Brain pericyte (primary cell): ENCODE measurements at places on chromosomes 12 and 14.

DNA sequence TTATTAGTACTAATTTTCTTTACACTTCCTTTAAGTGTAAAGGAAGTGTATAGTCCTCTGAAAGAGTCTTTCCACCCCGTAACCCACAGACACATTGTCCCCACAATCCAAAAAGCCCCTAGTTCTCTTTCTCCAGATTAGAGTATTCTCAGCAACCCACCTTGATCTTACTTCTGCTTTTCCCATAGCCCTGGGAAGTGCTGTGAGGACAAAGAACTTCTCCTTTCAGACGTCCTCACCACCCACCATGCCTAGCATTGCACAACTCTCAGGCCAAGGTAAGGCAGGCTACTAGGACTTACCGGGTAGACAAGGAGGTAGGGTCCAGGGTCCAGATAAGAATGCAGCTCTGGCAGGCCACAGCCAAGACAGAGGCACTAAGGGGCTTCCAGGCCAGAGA is 7.4 kb downstream of the AAAS start:
- no peak for DNase-seq

GRCh38 chr12:115891556-115892164 is 385.8 kb downstream of the MED13L start:
- no peak for DNase-seq

GRCh38 chr12:45326358-45326975 is 110.6 kb downstream of the ANO6 start:
- no peak for DNase-seq

GRCh38 chr14:59356767-59357166 is 108.4 kb downstream of the GPR135 start:
- no peak for DNase-seq

DNA sequence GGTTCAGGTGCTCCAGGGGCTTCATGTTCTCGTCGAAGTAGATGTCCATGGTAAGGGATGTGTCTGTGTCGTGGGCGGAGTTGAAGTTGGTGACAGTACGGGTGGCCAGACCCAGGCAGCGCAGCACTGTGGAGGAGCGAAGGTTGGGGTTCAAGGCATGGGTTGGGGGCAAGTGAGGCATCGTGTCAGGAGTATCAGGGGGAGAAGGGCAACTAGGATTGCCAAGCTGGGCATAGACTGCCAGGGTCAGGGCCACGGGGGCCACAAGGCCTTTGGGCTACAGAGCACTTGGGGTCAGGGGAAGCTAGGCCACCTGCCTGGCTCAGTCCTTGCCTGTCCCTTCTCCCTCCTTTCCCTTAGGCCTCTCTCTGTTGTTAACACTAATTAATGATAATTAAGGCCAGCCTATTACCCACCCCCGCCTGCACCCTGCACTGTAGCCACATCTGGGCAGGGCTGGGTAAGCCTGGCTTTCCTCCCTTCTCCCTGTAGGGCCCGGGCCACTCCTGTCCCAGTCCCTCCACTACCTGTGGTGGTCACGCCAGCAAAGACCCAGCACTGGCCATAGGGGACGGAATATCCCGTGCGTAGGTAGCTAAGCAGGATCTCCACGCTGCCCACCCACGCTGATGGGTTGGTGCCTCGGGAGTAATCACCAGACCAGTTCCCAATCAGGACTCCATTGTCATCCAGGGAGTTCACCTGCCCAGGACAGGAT is 4.3 kb downstream of the TGM1 start:
- DNase-seq: no peak

DNA sequence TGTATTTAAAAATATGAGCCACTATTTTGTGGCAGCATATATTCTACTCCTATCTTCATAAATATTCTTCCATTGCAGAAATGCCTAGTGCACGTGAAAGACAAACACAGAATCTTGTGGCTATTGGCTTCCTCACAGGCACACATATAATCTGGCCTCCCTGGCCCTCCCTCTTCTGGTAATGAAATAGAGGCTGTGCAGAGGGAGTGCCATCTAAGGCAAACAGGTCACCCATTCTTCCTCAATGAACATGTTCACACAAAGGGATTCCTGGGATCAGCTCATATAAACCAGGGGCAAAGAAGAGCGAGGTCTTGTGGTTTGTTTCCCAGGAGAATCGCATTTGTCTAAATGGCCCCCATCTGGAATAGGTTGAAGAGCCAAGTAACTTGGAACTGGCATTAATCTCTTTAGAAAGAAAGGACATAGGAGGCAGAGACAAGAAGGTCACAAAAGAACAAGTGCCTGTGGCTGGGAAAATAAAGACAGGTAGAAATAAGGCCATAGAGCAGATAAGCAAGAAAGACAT is 171.6 kb upstream of the PTPRQ start:
- DNase-seq: no peak

DNA sequence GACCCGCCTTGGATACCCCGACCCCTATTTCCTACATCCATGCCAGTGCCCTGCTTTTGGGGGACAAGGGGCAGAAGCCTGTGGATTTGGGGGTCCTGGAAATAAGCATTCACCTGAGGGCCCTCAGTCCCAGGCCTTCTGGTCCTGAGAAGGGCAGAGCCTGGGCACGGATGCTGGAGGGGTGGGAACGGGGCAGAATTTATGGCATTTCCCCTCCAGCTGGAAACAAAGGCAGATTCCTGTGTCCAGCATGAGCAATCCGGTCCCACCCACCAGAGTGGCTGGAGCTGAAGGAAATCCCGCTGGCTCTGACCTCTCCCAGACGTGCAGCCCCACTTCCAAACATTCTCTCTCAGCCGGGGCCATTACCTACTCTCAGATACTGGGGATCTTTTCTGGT is 9.3 kb downstream of the ANKRD33 start:
- no peak for DNase-seq

GRCh38 chr12:120579179-120579578 is 2.0 kb downstream of the POP5 start:
- no peak for DNase-seq

GRCh38 chr12:102950950-102951619 is 6.4 kb upstream of the ASCL1 start:
- no peak for DNase-seq

DNA sequence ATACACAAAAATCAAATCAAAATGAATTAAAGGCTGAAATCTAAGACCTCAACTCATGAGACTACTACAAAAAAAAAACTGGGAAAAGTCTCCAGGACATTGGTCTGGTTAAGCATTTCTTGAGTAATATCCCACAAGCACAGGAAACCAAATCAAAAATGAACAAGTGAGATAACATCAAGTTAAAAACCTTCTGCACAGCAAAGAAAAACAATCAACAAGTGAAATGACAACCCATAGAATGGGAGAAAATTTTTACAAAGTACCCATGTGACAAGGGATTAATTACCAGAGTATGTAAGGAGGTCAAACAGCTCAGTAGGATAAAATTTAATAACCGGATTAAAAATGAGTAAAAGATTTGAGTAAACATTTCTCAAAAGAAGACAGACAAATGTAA is 338.7 kb downstream of the SLC16A7 start:
- DNase-seq: no peak

DNA sequence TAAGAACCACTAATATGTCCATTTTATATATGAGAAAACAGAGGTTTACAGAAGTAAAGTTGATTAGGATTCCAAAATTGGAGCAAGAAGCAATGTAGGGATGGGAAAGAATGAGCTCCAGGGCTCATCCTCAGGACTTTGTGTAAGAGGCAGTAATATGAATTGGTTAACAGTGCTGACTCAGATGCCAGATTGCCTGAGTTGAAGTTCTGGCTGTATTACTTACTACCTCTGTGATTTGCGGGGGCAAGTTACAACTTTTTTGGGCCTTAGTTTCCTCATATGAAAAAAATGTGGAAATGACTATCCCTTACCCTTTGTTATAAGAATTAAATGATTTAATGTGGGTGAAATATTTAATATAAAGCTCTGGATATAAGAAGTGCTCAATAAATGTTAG is 35.1 kb upstream of the PPP2R5E start:
- no peak for DNase-seq

- no peak for DNase-seq
Observed at GRCh38 chr12:77352946-77353345, 287.6 kb upstream of the E2F7 start.

DNA sequence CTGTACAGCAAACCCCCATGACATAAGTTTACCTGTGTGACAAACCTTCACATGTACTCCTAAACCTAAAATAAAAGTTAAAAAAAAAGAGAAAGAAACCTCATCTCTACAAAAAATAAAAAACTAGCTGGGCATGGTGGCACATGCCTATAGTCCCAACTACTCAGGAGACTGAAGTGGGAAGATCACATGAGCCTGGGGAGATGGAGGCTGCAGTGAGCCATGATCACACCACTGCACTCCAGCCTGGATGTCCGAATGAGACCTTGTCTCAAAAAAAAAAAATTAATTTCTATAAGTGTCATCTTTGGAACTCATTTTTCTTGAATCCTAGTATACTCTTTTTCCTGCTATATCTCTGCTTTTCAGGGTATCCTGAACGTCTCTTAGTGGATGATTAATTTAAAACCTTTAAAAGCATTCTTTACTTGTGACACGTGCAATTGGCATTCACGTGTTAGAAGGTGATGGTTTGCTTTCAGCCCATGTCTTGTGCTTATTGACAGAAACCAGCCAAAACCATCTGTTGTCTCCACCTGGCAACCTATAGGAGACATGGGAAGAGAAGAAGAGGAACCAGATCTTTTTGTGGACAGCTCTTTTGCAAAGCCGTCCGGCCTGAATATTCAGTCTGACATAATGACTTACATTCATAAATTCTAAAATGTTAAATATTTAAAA is 30.6 kb upstream of the PPFIBP1 start:
- no peak for DNase-seq

DNA sequence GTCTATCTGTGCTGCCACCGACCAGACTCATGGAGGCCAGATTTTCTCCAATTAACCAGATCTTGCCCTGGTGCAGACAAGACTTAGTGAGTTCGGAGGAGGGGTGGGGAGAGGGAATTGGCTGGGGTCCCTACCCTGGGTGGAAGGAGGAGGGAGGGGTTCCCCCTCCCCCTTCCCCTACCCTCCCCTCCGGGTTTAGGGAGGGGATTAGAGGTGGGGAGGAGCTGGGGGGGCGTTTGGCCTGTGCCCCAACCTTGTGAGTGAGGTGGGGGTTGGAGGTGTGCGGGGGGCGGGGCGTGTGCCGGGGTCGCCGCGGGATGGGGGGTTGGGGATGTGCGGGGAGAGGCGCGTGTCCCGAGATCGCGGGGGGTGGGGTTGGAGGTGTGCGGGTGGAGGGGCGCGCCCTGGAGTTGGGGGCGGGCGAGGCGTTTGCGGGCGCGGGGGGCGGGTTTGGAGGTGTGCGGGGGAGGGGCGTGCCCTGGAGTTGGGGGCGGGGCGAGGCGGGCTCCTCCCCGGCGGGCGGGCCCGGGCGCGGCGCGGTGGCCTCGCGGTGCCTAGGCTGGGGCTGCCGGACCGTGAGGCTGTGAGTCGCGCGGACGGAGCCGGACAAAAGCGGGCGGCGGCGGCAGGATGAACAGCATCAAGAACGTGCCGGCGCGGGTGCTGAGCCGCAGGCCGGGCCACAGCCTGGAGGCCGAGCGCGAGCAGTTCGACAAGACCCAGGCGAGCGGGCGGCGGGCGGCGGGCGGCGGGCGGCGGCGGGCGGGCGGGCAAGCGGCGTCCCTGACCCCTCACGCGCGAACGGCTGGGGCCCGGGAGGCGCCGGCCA is at the start of gene HIP1R:
Gene HIP1R (plus strand): TSS at position 537 of the 829 bp plus-strand sequence. CDS start 94 bp downstream, at position 631.
- no peak for DNase-seq

- no peak for DNase-seq
Observed at GRCh38 chr12:109533487-109533740, 39.9 kb downstream of the MMAB start.

DNA sequence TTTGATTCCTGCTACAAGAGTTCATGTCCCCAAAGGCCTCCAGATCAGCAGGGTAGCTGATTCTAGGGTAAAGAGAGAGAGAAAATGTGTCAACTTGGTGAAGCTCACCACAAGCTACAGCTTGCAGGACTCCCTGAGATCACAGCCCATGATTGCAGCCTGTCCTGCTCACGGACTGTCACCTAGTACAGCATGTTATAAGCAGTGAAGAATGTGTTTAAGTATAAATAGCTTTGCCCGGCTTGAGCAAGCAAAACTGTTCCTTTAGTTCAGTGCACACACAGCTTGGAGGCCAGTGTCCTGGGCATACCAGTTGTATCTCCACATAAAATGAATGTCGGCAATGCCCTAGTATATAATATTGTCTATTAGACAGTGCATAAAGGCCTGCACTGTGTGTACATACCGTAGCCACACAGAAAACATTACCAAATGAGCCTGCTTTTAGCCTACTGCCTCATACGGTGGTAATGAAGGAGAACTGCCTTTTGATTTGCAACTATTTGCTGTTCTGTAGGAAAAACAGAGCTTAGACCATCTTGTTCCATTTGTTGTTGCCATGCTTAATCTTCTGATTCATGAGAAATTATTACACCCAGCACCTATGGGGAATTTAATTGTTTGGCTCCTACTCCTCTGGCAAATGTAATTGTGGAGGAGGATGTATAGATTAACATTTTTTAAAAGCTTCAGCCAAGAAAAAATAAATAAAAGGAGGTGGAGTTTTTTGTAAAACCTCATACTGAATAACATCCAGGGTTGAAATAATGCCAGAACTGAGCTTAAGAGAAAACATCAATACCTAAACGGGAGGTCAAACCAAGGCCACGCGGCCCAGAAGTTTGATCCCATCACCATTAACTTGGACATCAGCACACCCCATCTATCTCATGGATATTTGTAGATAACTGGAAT is 108.1 kb upstream of the G2E3 start:
- no peak for DNase-seq

- no peak for DNase-seq
Observed at GRCh38 chr12:47858511-47859266, 39.0 kb upstream of the HDAC7 start.

GRCh38 chr12:50642035-50642451 is 121.9 kb upstream of the ATF1 start:
- no peak for DNase-seq

DNA sequence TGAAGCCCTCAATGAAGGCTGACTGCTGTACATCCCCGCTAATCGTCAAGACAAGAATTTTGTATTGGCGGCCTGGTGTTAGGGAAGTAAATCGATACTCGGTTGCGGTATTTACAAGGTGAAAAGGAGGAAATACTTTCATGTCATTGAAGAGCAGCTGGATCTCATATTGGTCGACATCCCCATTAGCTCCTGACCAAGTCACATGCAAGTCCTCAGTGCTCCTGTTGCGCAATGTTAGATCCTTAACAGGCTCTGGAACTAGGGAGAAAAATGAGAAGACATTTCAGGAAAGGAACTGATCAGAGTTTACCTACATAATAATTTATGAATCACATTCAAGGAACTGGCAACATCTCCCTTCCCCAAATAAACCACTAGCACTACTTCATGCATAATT is 66.2 kb downstream of the PTPRB start:
- no peak for DNase-seq

DNA sequence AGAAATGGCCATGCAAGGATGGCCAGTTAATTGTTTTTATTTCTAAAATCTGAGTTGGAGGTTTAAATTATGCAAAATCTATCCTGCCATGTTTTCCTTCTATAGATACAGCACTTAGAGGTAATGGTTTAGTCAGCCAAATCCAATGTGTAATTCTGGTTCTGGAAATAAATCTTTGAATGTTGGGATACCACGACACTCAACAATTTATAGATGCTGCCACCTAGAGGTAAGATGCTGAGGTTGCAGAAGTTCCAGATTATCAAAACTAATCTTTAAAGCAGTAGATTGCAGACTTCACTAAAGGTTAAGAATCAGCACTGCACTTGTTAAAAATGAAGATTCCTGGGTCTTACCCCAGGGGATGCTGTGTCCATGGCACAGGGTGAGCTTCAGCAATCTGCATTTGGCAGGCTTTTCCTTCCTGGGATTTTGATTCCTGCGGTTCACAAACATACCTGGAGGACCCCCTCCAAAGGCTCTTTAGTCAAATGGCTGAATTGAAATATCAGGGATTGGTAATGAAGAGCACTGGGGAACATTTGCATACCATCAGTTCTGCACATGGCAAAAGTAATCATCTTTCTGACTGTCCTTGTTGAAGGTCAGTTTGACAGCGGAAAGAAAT is 53.4 kb upstream of the ANO4 start:
- DNase-seq: no peak
